Kidney capillary endothelial cell (primary cell): ENCODE measurements at places on chromosomes 7 and 10.

DNA sequence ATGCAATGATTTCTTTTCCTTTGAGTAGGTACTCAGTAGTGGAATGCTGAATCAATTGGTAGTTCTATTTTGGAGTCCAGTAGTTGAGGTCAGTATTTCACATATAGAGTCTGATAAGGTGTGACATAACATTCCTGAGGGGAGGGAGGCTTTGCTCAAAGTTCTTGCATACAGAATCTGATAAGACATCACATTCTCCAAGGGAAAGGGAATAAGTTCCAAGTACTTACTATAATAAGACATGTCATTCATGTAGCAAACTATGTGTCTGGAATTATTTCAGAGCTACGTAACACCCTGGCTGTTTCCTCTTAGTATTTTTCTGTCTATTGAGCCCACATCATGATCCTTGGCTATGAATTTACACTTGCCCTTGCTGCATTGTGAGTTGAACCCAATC lies 74.3 kb upstream of the POM121L12 start:
- no peak for DNase-seq

GRCh38 chr10:106775127-106775526 lies 389.4 kb downstream of the SORCS1 start:
- DNase-seq: no peak

DNA sequence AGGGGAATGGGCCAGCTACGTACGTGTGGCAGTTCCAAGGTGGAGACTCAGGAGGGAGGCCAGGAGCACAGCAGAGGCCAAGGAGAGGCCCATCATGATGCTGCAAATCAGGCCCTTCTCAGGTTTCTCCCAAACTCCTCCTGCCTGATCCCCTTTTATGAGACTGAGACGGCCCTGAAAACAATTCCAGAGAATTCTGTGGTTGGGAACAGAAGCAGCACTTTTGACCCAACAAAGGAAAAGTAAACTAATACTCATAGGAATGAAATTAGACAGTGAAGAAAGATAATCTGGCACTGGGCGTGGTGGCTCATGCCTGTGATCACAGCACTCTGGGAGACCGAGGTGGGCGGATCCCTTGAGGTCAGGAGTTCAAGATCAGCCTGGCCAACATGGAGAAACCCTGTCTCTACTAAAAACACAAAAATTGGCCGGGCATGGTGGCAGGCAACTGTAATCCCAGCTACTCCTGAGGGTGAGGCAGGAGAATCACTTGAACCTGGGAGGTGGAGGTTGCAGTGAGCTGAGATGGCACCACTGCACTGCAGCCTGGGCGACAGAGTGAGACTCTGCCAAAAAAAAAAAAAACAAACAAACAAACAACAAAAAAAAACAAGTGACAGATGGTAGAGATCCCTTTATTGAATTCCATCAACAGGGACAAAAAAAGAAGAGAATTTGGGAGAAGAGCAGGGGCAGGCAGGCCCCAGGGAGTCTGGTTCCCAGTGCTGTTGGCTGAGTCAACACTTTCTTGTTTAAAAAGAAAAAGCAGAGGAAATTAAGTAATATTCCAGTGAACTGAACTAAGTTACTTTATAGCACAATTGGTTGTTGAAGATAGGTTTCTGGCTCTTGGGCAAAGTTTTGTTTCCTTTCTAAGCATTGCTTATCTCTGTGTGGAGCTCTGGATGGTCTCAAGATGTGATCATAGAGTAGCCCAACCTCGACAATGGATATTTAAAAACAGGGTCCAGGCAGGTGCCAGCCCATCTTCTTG lies at the start of gene CCL26:
TSS of gene CCL26 (minus strand) at position 131 of the 997 bp plus-strand sequence. CDS start at position 96, 35 bp downstream.
- no peak for DNase-seq

- DNase-seq: no peak
Observed at GRCh38 chr7:137094-137891, 55.1 kb upstream of the FAM20C start.

DNA sequence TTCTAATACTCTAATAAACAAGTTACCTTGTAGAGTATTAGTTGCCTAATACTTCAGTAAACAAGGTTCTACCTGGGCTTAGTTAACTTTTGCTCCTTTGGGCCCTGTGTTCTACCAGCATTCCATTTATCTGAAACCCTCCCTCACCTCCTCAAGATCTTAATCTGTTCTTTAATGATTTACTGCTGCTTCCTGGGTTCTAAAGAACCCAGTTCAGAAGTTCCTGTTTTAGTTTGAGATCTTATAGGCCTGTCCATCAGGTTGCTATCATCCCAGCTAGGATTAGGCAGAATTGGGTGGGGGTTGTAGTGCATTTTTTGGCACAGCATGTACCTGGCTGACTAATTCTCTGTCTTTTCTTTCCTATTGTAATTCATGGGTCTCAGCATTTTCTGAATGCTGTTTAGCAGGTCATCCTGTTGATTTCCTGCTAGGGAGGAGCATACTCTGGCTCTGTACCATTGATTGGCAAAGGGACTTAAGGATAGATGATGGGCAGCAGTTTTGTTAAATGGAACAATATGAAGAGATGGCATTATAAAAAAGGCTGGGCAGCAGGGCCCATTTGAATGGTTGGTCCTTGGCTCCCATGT lies 53.7 kb upstream of the TMEM248 start:
- DNase-seq: no peak

GRCh38 chr7:51126324-51126723 lies 190.3 kb downstream of the COBL start:
- DNase-seq: no peak

GRCh38 chr10:62113680-62114079 lies 155.0 kb downstream of the RTKN2 start:
- no peak for DNase-seq

- peak; percentile 16 for DNase-seq
Observed at GRCh38 chr7:43834463-43835251, 34.7 kb downstream of the MRPS24 start.

DNA sequence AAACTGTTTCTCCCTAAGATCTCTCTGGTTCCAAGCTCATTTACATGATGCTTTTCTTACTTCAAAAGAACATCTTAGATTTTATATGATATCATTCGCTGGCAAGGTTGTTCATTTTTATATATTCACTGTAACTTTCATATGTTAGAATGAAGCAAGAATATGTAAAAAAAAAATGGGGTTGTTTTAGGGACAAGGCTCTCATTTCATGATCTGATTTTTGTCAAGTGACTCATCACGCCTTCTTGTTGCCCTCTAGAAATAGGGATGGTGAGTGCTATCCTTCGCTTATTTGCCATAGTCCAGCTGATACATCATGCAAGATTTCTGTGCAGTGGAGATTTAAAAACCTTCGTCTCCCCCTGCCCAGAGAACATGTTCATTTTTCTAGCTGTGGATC lies 14.0 kb upstream of the CELF2 start:
- no peak for DNase-seq

GRCh38 chr7:155728116-155728515 lies 83.7 kb downstream of the RBM33 start:
- no peak for DNase-seq

- DNase-seq: peak; percentile 25
Observed at GRCh38 chr7:100515072-100515532, 23.9 kb upstream of the AGFG2 start.

DNA sequence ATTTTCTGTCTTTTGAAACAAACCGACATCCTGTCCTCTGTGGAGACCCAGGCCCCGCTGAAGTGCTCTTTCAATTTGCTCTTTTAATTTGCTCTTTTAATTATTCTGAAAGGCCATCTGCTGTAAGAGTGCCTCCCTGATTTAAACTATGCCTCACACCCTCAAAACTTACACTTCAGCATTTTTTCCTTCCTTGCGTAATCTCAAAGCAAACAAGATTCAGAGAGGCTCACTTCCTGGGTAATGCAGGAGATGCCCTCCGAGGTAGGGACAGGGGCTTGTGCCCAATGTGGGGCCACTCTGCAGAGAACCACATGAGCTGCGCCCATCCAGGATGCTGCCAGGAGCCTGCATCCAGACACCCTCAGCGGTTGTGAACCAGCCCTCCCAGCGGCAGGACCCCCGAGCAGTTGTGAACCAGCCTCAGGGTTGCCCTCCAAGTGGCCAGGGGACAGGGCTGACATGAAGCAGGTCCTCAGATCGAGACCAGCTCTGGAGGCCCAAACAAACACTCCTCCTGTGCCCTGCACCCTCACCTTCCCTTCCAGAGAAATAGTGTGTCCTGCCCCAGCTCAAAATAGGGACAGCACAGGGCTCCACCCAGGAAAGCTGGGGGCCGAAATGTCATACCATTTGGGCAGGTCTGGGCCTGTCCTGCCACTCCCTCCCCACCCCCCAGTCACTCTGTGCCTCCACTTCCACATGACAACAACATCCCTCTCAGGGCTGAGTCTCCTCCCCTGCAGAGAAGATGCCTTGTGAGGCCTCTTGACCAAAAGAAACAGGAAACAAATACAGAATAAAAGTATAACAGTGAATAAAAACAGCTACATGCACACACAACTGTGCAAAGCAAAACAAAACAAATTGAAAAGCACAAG lies 190.4 kb downstream of the PTPRN2 start:
- DNase-seq: no peak
